CD4-positive, alpha-beta T cell treated with Interleukin-15 for 4 hours (primary cell): ENCODE measurements at places on chromosomes 12 and 14.

GRCh38 chr12:93008044-93008778 is 79.1 kb upstream of the EEA1 start:
- no peak for DNase-seq

DNA sequence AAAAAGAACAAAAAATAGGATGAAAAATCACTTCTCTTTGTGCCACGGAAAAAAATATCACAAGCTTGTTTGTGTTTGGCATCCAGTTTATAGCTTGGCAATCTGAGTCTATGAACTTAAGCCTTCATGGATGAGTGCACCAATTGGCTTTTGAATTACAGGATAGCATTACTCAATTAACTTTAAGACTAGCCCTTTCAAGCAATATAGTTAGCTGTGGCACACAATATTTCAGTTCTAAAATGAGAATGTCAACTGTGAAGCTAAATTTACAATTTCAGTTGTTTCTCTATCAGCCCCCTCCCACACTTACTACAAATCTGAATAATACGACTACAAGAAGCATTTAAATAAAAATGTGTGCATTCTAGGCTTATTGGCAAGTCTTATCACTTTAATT is 8.3 kb downstream of the RERG start:
- DNase-seq = no peak

DNA sequence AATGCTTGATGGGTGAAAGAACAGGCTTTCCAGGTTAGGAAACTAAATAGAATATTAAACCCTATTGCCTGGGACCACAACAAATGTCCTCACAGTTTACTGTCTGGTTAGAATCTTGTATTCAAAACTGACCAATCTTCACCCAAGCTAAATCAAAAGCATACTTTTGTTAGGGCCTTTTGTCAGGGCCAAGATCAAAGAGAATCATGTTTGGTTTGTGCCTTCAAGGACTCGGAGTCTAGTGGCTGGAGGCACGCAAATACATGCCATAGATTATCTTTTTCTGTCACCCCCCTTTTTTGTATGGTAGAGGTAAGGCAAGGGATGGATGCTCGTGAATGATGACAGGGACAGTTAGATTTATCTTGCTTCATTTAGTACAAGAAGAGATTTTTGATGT is 51.1 kb upstream of the AKAP6 start:
- DNase-seq = no peak

DNA sequence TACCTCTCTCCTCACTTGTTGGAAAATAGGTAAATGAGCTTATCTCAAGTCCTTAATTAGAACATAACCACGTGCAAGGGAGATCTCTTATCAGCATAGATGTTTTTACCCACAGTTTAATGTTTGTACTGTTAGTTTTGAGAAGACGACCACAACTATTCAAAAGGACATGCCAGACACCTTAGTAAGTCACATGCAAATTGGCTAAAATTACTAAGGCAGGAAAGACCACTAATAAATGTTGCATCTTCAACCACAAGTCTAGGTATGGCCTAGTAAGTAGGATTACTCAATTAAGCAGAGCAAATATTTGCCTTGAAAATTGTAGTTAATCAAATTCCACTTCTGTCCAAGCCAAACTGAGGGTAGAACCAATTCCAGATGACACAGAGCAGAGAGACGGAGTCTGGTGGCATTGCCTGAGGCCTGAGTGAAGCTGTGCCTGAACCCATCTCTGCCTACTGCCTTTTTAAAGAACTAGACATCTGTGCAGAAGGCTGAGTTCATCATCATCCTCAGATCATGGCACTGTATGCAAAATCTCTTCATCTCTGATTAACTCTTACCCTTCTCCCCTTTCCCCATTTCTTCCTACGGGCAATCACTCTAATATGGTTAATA is 29.7 kb upstream of the CHST11 start:
- DNase-seq = no peak

GRCh38 chr14:81855007-81855406 is 321.4 kb upstream of the SEL1L start:
- no peak for DNase-seq

- no peak for DNase-seq
Observed at GRCh38 chr12:125287155-125287847, 222.1 kb downstream of the AACS start.

DNA sequence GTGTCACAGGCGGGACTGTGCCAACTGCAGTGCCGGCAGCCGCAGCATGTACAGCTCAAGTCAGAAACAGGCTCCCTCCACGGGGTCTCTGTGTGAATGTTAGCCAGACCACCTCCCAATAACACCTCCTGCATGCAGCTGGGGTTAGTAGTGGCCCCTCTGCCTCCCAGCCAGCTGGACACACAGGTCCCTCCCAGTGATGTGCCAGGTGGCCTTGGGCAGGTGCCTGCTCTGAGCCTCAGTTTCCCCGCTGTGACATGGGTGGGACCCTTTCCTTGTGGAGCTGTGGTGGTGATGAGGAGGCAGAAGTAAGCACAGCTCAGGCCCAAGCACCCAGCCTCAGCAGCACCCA is 139.9 kb downstream of the ADGRD1 start:
- DNase-seq = no peak

DNA sequence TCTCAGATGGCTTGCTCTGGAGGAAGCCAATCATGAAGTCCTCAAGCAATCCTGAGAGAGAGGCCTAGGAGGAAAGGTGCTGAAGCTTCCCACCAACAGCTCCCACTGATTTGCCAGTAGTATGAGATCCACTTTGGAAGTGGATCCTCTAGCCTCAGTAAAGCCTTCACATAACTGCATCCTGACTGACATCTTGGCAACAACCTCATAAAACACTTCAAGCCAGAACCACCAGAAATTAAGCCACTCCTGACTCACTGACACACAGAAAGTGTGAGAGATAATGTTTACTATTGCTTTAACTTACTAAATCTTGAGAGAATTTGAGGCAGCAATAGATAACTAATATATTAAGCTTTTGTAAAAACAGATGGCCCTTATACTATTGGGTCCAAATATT is 11.7 kb upstream of the TMX1 start:
- no peak for DNase-seq

GRCh38 chr12:112846619-112847018 is 55.1 kb downstream of the RPH3A start:
- no peak for DNase-seq

- DNase-seq = no peak
Observed at GRCh38 chr14:93911975-93912615, 15.0 kb upstream of the FAM181A start.

DNA sequence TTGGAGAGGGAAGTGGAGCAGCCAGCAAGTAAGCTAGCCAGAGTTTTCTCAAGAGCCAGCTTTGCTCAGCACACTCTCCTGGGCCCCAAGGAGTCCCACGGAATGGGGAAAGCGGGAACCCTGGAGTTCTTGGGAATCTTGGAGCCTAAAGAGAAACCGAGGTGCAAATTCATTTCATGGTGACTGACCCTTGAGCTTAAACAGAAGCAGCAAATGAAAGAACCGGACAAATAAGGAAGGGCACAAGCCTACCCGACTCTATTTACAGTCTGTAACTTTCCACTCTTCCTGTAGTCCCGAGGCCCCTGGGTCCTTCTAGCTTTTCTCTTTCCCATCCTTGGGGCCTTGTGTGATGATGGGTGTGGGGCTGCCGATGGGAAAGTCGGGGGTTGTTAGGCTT is 18.1 kb upstream of the TIGAR start:
- DNase-seq = no peak

GRCh38 chr12:59927032-59927431 is 331.2 kb downstream of the SLC16A7 start:
- no peak for DNase-seq

GRCh38 chr12:12684375-12685106 is 11.4 kb downstream of the GPR19 start:
- DNase-seq = no peak

DNA sequence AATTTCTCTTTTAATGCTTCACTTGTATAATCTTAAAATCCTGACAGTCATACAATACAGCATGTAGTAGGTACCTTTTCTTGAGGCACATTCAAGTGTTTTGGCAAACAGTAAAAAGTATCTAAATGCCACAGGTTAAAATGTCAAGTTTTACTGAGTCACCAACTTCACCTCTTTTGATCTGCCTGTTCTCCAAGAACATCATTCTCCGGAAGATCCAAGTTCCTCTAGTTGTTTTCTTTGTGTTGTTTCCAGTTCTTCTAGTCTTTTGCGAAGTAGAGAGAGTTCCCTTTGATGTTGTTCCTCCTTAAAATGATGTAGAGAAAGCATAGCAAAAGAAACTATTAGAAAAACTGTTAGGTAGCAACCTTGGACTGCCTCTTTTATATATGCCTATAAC is 151.1 kb downstream of the CEP83 start:
- no peak for DNase-seq

- no peak for DNase-seq
Observed at GRCh38 chr14:24840204-24840893, 206.4 kb upstream of the GZMB start.

DNA sequence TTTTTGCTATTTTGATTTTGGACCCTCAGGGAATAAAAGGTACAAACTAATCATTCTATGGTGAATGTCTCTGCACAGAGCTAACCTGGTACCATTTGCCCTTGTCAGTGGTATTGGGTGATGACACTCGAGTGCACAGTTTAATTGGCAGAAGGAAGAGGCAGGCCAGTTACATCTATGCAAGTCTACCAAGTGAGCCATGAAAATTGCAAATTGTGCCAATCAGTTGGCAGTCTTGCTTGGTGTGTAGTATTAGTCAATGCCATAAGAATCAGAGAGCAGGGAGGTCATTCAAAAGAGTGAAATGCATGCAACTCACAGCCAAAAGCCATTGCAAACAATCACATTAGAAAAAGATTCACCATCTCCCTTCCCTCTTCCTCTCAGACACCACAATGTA is 479.6 kb downstream of the ADAMTS20 start:
- DNase-seq = no peak

- no peak for DNase-seq
Observed at GRCh38 chr12:122406701-122407164, 15.7 kb downstream of the CLIP1 start.

GRCh38 chr12:7994731-7995205 is 37.7 kb upstream of the FOXJ2 start:
- no peak for DNase-seq

DNA sequence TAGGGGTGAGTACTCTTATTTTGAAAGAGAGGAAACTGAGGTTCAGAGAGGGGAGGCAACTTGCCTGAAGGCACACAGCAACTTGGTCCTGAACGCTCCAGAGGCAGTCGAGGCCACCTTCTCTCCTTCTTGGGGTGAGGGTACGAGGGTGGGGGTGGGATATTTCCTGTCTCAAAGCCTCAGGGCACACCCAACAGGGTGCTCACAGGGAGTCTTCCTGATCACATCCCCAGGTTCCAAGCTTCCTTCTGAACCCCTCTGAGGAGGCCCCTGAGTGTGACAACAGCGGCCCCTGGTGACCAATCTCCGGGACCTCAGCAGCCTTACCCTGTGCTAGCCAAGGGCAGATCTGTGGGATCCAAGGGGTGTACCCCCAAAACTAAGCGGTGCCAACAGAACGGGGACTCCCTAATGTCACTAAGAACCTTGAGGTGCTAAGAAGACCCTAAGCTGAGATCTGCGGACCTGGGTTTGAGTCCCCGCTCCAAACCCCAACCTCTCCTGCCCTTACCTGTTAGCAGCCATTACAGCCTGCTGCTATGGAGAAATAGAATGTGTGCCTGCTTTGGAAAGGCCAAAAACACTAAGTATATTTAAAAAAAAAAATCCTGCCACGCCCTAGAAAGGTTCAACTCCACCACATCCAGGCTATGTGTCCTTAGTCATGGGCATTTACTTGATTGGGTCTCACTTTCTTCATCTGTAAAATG is 57.9 kb downstream of the TRPV4 start:
- peak; percentile 65 for DNase-seq

DNA sequence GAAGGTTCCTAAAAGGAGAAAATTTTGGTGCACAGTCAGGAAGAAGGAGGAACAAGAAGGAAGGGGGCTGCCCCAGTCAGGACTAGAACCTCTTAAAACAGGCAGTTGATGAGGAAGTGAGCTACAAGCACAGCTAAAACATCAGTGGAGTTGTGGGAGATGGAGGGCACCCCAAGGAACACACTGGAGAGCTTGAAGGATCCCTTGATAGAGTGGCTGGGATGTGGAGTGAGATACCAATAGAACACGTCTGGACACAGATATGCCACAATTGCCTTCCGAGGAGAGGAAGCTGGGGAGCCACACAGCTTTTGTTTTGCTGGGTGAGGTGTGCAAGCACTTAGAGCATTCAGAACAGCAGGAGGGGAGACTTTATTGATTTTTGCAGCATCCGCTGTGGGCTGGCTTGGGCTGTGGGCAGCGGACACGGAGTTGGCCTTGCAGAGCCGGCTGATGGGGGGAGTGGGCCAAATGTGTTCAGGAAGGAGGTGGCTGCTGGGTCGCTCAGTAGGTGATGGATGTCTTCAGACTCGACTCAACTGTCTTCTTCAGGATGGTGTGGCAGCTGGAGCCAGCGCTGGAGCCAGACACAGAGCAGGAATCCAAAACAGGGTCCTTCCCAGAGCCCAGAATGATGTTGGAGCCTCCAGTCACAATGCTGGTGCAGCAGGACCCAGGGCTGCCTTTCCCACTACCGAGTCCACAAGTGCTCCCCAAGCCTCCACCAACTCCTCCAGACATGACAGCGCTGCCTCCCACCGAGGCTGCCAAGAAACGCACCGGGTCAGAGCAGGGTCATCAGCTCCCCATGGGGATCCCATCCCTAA is 4.7 kb upstream of the KRT79 start:
- DNase-seq = no peak

DNA sequence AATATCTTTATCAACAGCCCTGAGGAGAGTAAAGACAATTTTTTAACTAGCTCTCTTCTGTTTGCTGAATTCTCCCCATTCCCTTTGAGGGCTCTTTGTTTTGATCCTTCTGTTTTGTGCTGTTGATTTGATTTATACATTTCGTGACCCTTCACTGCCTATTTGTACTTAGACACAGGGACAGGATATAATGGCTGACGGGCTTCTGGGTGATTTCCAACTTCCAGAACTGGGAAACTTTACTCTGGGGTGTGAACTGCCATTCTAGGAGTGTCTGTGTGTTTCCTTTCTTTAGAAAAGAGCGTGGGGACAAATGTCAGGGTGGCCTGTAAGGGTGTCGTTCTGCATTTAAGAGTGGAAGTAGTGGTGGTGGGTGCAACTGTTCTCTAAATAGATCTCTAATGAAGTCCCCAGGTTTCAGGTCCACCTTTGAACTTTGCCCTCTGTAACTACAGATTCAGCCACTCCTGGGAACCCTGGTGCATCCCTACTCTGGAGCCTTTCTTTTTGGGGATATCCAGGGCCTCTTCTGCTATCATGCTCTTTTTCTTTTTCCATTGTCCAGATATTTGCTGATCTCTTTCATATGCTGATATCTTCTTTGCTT is 22.3 kb upstream of the SSPN start:
- no peak for DNase-seq

- DNase-seq = no peak
Observed at GRCh38 chr12:65269603-65270002, 8.9 kb upstream of the MSRB3 start.

GRCh38 chr12:101238306-101238705 is 28.3 kb upstream of the SLC5A8 start:
- no peak for DNase-seq
